Activated CD8-positive, alpha-beta memory T cell treated with anti-CD3 and anti-CD28 coated beads, Interleukin-2, amount 50 U/mL, for 4 hours (primary cell): ENCODE measurements at places on chromosomes 5 and 9.

- DNase-seq, result no peak
Measured at GRCh38 chr9:18371621-18372020, 102.3 kb upstream of the ADAMTSL1 start.

GRCh38 chr5:155943516-155944407, 383.2 kb upstream of the SGCD start:
- peak; percentile 17 for DNase-seq

DNA sequence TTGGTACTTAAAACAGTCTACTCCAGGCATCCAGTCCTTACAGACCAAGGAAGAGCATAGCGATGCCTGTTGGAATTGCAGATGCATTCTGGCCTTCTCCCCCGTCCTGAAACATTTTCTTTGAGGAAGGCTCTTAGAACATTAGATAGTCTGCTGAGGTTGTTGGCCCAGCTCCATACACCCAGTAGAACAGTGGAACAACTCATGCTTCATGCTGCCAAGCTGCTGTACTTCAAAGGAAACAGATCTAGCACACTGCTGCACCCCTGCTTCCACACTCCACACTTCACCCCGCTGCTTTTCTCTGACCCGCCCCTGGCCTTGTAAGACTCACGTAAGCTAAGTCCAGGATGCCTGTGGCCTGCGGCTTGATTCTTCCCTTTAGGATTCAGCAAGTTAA, 33.4 kb upstream of the NCS1 start:
- no peak for DNase-seq

GRCh38 chr9:70389621-70390266, 24.7 kb downstream of the KLF9 start:
- no peak for DNase-seq

GRCh38 chr9:83620841-83621636, 1.9 kb upstream of the IDNK start:
- DNase-seq, result peak; percentile 37

DNA sequence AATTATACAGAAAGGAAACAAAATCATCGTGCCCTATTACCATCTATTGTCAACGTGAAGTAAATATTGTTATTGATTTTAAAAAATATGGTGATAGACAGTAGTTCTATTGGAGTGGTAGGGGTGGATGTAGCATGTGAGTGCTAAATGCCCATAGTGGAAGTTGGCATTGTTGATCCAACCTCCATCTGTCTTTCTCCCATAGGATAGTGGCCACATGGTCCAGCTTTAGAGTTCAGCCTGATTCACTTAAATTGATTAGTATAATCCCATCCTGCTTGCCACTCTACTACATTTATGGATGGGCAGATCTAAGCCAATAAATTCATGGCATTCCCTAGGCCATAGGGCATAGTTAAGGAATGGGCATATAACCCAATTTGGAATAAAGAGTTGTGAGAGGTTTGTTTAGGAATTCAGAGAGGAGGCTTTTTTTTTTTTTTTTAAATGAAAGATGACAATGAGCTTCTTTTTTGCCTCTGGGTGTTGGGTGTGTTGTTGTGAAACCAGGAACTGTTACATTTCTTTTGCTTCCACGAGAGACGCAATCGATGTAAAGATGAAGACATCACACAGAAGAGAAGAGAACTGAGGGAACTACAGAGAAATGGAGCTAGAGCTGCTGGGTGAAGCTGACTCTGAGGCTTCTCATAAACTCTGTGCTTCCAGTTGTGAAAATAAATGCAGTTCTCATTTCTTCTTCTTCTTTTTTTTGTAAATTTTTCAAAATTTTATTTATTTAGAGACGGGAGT, 12.5 kb upstream of the CHD1 start:
- no peak for DNase-seq

DNA sequence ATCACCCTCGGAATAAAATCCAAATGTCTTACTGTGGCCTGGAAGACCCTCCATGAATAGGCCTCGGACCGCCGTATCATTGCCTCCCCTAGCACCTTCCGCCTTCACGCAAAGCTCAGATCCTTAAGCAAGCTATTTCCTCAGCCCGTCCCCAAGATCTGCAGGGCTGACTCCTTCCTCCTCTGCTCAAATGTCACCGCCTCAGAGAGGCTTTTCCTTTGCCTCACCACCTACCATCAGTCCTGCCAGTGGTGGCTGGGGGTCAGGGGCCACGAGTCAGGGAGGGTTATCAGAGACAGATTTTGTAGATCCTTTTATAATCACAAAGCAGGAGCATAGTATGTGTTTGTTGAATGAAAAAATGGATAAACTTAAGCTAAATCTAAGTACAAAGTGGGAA, 74.4 kb upstream of the KIF2A start:
- no peak for DNase-seq
